ENCODE measurements at places on chromosomes 4 and X.

- DNase-seq = no peak
Measured at GRCh38 chr4:76458297-76458696, 23.3 kb downstream of the SHROOM3 start.

GRCh38 chr4:184016759-184017668, 111.9 kb downstream of the STOX2 start:
- no peak for DNase-seq

DNA sequence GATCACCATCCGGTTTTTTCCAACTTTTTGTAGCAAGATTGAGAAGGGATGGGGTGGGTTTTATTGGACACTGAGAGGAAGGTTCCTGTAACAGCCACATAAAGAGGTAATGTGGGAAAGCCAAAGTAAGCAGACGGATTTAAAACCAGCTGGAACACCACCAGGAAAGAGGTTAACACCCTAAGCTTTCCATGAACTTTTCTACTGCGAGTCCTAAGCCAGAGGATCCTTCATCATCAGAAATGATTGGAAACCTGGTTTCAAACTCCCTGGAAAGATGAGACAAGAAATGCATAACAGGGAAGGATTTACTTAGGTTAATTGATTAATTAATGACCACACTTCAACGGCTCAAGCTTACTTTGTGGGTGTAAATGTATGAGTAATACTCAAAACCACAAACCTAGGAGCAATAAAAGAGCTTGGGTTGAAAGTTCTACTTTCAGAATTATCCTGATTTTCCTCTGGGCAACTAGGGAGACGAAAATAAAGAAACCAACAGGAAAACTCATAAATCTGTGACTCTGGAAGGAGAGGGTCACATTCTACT, 91.5 kb downstream of the COX18 start:
- no peak for DNase-seq

DNA sequence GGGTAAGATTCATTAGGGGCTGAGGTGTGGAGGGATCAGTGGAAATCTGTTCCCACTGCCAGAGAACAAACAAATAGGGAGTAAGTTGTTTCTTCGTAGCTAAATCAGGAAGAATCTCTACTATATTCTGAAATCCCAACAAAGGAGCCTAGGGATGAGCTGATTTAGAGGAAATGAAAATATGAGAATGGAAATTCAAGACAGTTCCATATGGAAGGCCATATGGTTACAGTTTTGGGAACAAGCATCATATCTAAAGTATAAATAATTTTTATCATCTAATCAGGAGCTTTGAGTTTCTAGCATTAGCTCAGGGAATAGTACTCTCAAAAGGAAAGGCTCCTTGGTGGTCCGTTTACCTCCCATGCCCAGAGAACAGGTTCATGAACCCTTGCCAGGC, 218.2 kb downstream of the AASDH start:
- DNase-seq = no peak

- DNase-seq = no peak
Measured at GRCh38 chr4:126221282-126221681, 906.5 kb downstream of the FAT4 start.

DNA sequence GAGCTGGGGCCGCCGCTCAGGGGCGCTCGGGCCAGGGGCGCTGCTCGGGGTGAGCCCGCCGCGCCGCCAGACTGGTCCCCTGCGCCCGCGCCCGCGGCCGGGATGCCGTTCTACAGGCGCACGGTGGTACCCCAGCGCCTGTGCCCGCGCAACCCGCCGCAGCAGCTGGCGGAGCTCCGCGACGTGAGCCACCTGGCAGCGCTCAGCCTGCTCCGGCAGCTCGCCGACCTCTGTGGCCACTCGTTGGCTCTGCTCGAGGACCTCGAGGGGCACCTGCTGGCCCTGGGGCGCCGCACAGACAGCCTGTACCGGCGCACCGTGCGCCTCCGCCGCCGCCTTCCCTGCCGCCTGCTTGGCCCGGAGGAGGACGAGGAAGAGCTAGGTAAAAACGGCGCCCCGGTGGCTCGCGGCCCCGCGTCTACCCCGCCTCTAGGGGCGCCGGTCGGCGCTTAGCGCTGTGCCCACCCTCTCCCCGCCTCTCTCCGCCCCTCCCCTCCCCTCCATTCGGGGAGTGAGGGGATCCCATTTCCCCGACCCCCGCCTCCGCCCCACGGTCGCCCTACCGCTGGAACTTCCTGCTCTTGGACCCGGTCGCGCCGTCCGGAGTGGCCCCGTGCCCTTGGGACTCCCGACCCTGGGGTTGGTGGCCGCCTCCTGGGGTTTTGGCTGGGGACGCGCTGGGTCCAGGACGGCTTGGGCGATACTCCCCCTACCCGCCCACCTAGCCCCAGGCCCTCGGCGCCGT, 513 bp downstream of the NHSL2 start:
- DNase-seq = peak; percentile 2

GRCh38 chr4:115781528-115782146, 668.2 kb upstream of the NDST4 start:
- DNase-seq = no peak

GRCh38 chr4:100929758-100930157, 411.9 kb upstream of the EMCN start:
- DNase-seq = no peak

GRCh38 chrX:129568349-129568748, 28.3 kb downstream of the OCRL start:
- no peak for DNase-seq

GRCh38 chrX:81201671-81202455, at the start of the genes HMGN5 and SH3BGRL:
HMGN5 (minus strand) TSS chrX:81201913; CDS start chrX:81121549, 80,364 bp downstream.
SH3BGRL (plus strand) TSS chrX:81202102; CDS start chrX:81202201, 99 bp downstream.
- DNase-seq = peak; percentile 6

- DNase-seq = no peak
Measured at GRCh38 chr4:110475881-110476818, at the start of gene ENPEP. ENPEP (plus strand) TSS chr4:110476155; CDS start chr4:110476415, 260 bp downstream.

DNA sequence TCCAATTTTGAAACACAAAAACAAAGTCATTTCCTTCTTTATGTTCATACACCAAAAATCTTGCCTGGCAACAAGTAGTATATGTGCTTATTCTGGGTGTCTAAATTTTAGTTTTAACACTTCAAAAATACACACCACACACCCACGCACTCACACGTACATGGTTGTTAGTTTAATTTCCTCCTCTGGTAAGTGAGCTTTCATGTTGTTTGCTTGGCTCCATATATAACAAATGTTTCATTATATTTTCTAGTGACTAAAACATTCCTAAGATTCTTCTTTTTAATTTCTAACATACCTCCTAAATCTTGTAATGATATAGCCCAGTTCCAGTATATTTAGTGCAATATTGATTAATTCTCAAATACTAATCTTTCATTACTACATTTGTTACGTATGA, 80.9 kb downstream of the PRDM5 start:
- DNase-seq = no peak

- no peak for DNase-seq
Measured at GRCh38 chrX:40152741-40153344, 55.1 kb upstream of the BCOR start.

DNA sequence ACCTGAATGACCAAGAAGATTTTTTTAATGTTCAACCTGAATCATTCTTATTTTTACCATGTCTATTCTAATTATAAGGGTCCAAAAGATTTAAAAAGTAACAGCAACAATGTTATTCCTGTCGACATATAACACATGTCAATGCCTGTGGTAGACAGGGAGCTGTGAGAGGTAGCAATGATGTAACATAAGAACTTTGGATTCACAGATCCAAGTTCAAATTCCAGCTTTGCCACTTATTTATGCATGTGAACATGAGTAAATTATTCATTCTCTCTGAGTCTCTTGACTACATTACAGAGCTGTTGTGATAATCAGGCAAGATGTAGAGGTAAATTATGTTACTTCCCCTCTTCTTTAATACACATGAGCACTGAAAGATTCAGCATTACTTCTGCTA, 54.5 kb downstream of the KLHL8 start:
- DNase-seq = no peak

- no peak for DNase-seq
Measured at GRCh38 chr4:76998251-76998901, 48.8 kb downstream of the SEPTIN11 start.

DNA sequence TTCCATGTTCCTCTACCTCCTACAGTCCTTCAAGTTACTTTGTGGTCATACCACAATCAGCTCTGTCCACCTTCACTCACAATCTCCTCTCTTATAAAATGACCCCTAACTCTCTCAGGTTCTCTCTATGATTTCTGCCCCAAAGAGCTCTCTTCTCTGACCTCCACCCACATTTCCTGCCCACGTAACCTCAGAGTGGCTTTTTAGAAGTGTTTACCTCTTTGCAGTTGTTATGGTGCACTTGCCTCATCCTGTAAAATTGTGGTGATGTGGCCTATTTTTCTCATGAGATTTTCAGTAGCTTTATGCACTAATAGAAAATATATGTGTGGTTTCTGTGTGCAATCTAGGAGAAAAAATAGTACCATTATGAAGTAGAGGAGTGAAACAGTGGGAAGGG, 215.8 kb downstream of the PACRGL start:
- no peak for DNase-seq

GRCh38 chr4:141229408-141230101, 8.9 kb downstream of the ZNF330 start:
- DNase-seq = no peak

DNA sequence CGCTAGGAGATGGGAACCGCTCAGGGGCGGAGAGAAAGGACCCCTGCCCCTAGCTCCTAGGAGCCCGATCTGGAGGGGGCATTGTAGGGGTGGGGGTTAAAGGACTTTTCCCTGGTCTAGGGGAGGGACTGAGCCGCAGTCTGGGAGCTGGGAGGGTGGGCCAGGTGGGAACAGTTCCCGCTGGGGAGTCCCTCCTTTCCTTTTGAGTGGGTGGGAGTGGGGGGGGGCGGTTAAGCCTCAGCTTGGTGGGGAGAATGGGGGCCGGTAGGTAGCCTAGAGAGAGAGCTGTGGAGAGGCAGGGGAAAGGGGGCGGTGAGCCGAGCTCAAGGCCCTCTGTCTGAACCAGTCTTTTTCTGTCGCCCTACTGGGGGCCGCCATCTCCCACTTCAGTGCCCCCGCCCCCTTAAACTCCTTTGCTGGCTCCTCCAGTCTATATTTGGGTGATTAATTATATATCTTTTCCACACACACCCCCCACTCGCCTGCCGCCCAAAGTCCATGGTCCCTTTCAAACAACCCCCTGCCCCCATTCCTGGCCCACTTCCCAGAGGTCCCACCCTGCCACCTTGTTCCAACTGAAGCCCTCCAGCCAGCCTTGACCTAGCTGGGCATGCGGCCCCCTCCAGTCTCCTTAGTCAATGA, 822 bp downstream of the ZNF275 start:
- DNase-seq = no peak

DNA sequence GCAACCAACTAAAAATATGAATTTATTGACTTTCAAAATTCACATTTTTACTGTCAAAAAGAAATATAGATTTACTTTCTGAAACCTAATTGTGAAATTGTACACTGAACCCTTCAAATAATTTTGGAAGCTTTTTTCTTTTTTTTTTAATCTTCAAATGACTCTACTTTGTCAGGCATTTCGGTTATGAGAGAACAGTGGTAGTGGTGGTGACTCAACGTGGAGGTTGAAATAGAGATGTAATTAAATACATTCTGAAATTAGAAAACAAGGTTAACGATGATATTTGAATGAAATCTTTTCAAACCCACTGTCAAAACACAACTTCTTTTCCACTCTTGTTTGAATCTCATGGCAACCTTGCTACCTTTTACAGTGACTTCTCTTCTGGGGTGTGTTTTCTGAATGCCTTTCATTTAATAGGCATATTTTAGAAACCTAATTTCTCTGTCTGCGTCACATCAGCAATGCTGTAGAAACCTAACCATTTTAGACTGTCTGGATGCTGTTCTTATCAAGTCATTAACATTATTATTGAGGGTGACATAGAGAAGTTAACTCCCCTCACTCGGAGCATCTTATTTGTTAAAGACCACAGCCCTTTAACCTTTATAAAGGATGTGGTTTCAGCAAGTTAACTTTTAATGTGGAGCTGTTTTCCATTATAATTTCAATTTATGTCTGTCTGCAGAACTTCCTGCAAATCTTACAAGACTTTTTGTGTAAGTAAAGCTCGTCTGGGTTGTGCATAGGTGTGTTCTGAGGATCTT, 136.8 kb downstream of the PCDH7 start:
- DNase-seq = no peak

DNA sequence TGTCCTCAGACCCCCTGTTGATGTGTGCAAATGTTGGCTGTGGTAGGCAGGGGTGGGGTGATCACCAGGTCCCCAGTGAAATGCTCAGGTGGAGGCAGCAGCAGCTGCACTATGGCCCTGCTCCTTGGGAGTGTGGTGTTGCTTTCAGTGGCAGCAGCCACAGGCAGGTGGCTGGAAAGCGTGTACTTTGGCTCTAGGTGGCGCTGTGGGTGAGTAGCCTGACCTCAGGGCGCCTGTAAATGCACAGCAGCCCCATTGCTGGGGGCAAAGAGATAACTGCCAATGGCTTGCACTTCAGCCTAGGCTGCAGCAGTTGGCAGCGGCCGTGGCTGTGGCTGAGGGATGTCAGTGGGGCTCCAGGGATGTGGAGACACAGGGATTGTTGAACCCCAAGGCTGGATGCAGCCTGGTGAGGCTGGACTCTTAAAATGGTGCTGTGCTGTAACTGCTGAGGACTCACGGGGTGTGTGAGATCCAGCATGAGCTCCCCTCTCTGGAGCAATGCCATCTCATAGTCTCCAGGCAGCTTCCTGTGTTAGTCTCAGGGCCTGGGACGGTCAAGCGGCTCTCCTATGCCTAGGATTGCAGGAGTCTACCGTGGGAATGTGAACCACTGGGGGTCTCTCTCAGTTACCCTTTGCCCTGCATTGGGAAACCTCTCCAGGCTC, 421.7 kb upstream of the HTR2C start:
- DNase-seq = no peak

GRCh38 chr4:122705009-122705408, 27.5 kb upstream of the BBS12 start:
- DNase-seq = no peak

Measured in activated CD4-positive, alpha-beta T cell treated with anti-CD3 and anti-CD28 coated beads, Interleukin-2, amount 50 U/mL, for 24 hours (primary cell).